Spleen (tissue), 13 donors: ENCODE measurements at places on chromosomes 11 and 22.
A peak's percentile ranks its signal among the peaks of the same experiment; 100 is the strongest.

DNA sequence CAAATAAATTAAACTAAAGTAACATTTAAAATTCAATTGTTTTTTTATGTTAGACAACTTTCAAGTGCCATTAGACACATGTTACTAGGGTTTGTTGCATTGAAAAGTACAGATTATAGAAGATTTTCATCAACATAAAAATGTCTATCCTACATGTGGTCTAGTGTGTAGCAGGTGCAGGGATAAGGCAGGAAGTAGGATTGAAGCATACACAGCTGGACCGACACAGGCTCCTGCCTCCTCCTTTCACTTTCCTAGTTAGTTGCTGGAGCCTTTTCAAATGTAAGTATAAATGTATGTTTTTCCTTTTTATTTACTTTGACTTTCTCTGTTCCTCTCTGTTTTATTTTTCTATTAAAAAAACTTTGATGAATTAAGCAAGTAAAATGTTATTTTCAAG, 246.9 kb upstream of the LUZP2 start:
- no peak overlapping the region for H3K27ac ChIP-seq
- no peak overlapping the region for H3K4me3 ChIP-seq
- H3K27me3 ChIP-seq = no peaks in the 10 kb centered on the region
- H3K4me1 ChIP-seq = no peaks in the 10 kb centered on the region
- no peak for DNase-seq

DNA sequence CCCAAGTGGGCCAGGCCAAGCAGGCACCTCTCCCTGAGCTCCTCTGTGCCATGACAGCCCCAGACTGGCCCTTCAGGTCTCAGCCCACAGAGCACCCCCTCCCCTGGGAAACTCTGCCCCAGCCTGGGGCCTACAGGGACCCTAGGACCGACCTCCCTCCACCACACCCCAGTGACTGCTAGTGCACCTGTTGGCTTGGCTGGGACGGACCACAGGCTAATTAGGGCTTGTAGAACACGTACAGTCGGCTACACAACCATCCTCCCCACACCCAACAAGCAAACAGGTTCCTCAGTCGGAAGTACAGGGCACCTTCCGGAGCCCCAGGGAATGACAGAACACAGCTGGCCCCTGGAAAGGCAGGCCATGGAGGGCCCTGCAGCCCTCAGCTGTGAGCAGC, 4.3 kb downstream of the SBF1 start:
- peaks cover 56% of the 10 kb centered on the region for H3K4me1 ChIP-seq
- peak overlapping the region; percentile 89 for H3K27ac ChIP-seq
- H3K36me3 ChIP-seq = peaks cover 28% of the 10 kb centered on the region
- no peak overlapping the region for H3K4me3 ChIP-seq

DNA sequence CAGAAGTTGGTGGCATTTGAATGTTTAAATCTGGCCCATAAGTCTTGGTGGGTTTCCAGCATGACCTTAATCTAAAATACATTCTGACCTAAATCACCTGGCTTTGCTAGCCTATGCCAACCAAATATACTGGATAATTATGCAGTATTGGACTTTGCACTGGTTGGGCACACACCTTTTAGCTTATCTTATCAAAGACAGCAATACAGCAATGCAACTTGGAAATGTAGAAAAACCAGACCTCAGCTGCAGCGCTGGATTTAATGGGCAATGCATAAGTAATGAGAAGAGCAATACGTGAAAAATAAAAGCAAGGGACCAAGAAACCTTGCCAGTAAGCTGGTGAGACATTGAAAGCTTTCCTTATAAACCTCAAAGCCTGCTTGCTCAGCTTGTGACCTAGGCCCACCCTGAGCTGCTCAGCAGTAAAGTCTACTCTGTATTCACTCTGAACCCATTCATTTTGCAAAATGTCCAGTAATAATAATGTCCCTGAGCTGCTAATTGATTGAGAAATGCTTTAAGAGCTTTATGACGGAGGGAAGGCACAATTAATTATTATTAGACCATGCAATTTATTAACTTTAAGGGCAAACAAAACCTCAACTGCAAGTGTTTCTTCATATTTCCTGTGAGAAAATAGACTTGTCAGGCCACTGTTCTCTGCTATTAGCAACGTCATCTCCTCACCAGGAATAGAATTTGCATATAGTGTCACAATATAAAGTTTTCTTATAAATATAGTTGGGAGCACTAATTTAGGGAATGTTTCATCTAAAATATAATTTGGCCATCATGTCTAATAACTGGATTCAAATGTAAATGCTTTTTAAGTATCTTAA, 49.4 kb upstream of the CEP295 start:
- H3K4me3 ChIP-seq = no peak overlapping the region
- H3K27me3 ChIP-seq = no peaks in the 10 kb centered on the region
- no peak for DNase-seq
- no peak overlapping the region for H3K27ac ChIP-seq
- no peaks in the 10 kb centered on the region for H3K4me1 ChIP-seq

DNA sequence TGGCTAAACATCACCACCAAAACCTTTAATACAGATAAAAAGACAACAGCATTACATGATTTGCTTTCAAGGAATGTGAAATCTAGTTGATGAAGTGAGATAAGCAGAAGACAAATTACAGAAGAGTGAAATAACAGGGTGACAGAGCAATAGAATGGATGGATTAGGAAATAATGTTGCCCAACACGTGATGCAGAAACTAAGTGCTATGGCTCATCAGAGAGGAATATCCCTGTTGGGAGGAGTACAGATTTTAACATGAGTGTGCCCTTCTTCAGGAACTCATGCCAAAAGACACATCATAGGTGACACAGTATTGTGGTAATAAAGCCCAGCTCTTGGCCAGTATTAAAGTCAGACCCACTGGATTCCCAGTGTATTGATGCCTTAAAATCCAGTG, 176.6 kb upstream of the RAG2 start:
- DNase-seq = no peak
- H3K27me3 ChIP-seq = no peaks in the 10 kb centered on the region
- H3K4me3 ChIP-seq = no peak overlapping the region
- no peaks in the 10 kb centered on the region for H3K4me1 ChIP-seq

DNA sequence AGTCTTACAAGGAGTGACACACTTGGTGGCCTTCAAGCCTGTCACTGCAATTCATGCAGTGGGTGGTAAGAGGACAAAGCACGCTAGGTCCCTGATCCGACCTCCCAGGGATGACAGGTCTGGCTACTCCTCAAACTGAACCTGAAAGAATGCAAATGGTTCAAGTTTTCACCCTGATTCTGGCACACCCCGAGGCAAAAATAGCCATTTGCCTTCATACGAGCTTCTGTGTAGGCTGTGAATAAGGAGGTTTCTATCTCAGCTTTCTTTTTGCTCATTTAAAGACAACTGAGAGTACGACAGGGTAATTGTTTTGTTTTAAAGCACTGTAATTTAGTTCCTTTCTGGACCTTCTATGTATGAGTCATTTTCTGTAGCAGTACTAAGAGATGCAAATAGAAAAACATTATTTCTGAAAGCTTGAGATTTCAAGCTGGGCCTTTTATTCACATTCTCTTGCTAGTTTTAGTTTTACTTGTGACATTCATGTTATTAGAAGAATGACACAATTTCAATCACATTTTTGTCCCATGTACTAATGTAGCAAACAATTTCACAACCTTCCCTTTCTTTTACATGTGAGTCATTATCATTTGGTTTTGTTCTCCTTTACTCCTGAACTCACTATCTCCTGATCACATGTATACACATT, 56.6 kb upstream of the FDX1 start:
- no peak for DNase-seq
- no peaks in the 10 kb centered on the region for H3K36me3 ChIP-seq
- H3K27me3 ChIP-seq = no peaks in the 10 kb centered on the region
- peaks cover 22% of the 10 kb centered on the region for H3K4me1 ChIP-seq

- H3K27ac ChIP-seq = no peak overlapping the region
- DNase-seq = no peak
- H3K27me3 ChIP-seq = no peaks in the 10 kb centered on the region
- peaks cover 86% of the 10 kb centered on the region for H3K4me1 ChIP-seq
Observed at GRCh38 chr11:69053546-69054396, 5.0 kb downstream of the TPCN2 start.

DNA sequence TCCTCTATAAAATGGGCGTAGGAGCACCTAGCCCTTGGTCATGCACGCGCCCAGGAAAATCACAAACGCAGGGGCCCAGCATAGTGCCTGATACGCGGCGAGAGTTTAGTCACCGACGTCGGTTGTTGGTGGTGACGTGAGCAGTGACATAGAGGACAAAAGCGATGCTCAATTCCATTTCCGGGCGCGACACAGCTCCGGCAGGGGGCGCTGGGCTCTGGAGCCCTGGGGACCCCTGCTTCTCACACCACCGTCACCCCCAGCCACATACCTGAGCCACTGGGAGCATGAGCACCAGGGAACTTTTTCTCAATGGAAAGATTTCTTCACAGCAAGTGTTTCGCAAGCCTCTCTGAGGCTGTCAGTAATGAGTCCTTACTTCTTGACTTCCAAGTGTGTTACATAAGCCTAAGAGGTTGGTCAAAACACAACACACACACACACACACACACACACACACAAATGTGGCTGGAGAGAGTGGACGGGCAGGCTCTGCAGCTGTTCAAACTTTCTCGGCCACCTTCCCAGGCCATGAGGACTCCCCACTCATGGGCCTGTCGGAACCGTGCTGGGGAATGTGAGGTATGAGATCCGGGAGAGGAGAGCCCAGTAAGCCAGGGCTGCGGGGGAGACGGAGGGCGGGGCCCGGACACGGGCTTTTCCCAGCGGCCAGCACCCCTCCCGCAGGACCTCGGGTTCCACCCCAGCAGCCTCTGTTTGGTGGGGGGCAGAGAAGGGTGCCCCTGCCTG, 36.9 kb upstream of the LINC01488 start:
- H3K27me3 ChIP-seq = no peaks in the 10 kb centered on the region
- no peaks in the 10 kb centered on the region for H3K36me3 ChIP-seq
- no peak overlapping the region for H3K4me3 ChIP-seq
- DNase-seq = peak; percentile 63
- H3K27ac ChIP-seq = peak overlapping the region; percentile 82

DNA sequence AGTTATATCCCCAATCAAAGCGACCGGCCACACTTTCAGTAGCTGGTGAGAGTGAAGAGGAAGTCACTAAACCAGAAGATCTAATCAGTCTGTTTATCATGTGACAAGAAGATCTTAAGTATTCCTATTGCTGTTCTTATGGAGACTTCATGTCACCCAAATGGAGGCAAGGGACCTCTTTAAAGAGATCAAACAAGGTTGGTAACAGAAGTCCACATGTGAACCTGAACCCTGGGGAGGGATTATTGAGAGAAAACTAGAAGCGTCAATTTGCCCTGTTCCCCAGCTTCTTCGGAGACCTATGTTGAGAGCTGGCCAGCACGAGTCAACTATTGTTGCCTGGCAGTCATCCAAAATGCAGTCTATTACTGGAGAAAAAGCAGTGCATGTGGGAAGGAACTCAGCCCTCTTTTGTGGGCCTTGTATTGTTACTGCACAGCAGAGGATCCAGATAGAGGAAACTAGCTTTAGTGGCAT, 76.9 kb upstream of the CTSC start:
- no peak overlapping the region for H3K4me3 ChIP-seq
- peaks cover 18% of the 10 kb centered on the region for H3K4me1 ChIP-seq
- no peak overlapping the region for H3K27ac ChIP-seq
- H3K27me3 ChIP-seq = no peaks in the 10 kb centered on the region

DNA sequence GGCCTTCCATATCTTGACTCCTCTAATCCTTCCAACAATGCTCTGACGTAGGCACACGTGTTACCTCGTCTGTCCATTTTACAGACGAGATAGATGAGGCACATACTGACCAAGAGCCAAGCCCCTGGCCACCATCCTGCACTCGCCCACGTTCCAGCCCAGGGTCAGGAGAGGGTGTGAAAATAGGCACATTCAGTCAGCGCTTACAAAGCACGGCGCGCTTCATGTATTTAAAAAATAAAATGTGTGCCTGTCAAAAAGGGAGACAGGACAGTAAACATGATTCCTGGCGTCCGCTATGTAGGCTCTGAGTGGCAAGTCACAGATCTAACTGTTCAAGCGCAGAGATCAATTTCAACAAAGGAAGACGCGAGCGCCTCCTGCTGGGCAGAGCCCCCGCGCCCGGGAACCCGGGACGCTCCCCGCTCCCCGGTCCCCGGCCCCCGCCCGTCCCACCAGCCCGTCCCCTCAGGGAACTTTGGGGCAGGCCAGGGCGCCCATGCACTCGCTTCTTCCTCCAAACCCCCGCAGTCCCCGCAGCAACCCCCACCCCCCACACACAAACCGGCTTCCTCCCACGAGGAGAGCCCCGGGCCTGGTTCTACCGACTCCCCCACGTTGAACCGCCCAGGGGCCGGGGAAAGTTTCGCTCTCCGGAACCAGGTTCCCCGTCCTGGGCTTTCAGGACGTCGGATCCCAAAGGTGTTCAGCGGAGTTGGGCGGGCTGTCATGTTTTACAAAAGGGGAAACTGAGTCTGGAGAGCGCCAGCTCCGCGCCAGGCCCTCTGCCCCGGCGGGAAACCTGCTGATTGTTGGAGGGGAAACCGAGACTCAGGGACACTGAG, 10.4 kb upstream of the C1QTNF6 start:
- peak overlapping the region; percentile 96 for H3K27ac ChIP-seq
- peaks cover 22% of the 10 kb centered on the region for H3K4me1 ChIP-seq
- no peaks in the 10 kb centered on the region for H3K27me3 ChIP-seq
- no peaks in the 10 kb centered on the region for H3K36me3 ChIP-seq
- peak overlapping the region; percentile 88 for H3K4me3 ChIP-seq
- DNase-seq = peak; percentile 97

DNA sequence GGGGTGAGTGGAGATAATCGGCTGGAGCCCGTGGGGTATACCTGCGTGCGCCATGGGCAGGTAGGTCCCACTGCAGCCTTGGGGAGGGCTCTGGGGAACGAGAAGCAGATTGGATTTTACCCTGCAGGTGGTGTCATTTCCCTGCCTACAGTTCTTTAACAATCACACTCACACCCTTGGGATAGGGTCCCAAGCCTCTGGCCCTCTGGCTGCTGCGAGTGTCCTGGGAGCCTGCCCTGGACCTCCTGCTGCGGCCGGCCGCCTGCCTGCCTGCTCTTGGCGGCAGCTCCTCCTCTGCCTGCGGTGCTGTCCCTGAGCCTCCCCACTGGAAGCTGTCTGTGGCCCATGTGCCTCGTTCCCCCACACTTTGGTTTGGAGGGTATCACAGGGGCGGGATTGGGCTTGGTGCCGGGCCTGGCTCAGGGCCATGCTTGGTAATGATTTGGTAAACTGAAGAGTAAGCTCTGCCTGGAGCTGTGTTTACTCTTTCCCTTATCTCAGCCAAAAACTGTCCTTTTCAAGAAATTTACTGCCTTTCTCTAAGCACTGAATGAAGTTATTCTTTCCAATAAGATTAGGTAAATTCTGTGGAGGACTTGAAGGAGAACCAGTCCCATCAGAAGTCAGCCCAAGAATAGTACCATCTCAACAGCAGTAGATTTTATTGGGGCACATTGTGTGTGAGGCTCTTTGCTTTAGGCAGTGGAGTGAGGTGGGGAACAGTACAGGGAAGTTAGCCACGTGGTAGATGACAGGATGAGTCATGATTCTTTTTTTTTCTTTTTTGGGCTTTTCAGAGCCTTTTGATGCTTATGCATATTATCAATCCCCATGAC, 53.7 kb downstream of the TBC1D22A start:
- H3K4me3 ChIP-seq = no peak overlapping the region
- H3K27me3 ChIP-seq = no peaks in the 10 kb centered on the region
- DNase-seq = peak; percentile 45
- H3K27ac ChIP-seq = no peak overlapping the region
